ENCODE measurements at places on chromosomes 1 and 21.

GRCh38 chr21:29849735-29850176 is 90.0 kb downstream of the GRIK1 start:
- peak; percentile 36 for DNase-seq

- no peak for DNase-seq
These were observed 199.0 kb downstream of the LBR start for GRCh38 chr1:225228871-225229303.

- DNase-seq: no peak
These were observed 19.1 kb downstream of the DIP2A start for GRCh38 chr21:46477765-46478164.

DNA sequence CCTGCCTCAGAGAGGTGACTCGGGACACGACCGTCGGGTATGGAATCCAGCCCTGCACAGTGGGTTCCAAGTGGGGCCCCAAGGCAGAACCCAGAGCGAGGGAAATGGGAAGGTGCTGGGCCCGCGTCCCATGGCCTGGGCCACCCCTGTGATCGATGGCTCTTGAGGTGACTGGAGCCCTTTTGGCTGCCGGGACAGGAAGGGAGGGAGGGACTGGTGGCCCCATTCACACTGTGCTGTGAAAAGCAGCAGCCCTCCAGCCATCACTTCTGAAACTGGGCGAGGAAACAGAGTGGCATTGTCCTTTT is 110.4 kb upstream of the IFFO2 start:
- DNase-seq: no peak

DNA sequence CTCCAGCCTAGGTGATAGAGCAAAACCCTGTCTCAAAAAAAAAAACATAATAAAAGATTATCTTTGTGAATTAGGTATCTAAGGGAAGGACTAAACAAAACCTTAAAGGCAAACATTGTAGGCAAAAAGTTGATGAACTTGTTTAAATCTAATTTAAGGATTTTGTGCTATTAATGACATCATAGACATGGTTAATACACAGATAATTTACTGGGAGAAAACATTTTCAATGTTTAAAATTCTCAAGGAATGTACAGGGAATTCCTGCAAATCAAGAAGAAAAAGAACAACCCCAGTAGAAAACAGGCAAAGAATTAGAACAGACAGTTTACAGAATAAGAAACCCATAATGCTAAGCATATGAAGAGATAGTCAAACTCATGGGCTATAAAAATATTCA is 47.6 kb downstream of the ST3GAL3 start:
- DNase-seq: no peak

DNA sequence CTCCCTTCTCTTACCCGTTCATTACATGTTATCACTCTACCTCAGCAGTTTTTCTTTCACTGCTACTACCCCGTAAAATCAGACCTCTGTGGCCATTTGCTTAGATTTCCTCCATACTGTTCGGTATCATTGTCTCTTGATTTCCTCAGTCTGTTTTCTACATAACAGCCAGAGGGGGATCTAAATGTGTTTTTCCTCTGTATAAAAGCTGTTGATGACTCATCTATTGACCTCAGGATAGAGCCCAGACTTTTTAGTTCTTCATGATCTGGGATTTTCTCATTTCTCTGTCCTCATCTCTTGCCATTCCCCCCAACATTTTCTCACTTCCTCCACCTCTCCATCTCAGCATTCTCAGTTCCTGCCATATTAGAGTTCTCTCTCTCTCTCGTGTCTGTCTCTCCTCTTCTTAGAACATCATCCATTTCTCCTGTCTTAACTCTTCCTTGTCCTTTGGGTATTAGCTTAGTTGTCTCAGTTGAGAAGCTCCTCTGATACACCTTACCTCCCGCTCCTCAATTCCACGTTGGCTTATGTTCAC is 10.5 kb downstream of the OTUD3 start:
- no peak for DNase-seq

DNA sequence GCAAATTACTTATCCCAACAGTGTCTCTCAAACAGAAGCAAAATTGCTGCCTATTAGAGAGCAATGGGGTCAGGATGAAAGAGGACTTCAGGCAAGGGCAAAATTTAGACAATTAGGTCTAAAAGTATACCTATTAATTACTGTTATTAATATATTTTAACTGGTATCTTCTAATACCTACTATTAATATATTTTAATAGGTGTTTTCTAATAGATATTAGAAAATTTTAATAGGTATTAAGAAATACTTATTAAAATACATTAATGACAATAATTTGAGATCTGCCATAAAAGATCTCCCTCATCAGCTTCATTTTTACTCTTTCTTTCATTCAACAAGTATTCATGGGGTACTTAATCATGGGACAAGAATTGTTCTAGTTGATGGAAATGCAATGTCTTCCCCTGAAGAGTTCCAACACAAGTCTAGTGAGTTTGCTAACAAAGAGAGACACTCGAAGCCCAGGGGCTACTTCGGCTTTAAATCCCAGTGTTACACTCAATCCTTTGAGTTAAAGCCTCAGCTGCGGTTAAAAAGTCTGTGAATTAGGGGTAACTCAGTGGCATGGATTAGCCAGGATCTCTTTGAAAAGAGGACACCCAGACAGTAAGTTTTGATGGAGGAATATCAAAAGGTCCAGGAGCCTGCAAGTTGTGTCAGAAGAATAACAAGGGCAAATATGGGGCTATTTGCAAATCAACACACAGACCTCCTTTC is 44.1 kb downstream of the STYXL2 start:
- no peak for DNase-seq

- DNase-seq: peak; percentile 67
These were observed 2.1 kb downstream of the SIPA1L2 start for GRCh38 chr1:232627645-232628334.

GRCh38 chr21:36845790-36846189 is 120.7 kb downstream of the HLCS start:
- no peak for DNase-seq

DNA sequence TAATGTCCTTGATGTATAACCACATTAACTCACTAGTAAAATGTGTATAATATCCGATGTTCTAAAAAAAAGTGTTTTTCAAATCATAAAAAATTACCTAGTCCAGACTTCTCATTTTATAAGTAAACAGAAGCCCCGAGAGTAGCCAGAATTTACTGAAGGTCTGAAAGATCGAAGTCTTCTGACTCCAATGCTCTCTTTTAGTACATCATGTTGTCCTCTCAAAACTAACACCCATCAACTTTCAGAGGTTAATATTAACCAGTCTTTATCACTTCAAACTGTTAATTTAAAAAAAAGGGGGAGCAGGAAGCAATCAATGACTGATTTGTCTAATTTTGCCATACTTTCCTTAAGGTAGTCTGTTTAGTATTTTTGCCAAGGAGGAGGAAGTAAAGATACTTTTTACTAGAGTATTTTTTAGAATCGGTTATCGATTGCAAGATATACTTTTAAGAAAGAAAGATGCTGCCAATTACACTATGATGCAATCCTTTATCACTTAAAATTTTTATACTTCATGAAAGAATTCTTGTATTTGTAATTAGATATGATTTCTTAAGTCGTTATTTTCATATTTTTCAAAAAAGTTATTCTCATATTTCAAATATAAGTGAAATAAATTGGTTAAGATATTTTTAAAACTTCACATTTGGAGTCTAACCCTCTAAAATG is 25.5 kb downstream of the CCDC18 start:
- no peak for DNase-seq

- DNase-seq: no peak
These were observed 44.6 kb downstream of the CD247 start for GRCh38 chr1:167473761-167474160.

- no peak for DNase-seq
These were observed 17.6 kb upstream of the AJAP1 start for GRCh38 chr1:4636644-4637380.

DNA sequence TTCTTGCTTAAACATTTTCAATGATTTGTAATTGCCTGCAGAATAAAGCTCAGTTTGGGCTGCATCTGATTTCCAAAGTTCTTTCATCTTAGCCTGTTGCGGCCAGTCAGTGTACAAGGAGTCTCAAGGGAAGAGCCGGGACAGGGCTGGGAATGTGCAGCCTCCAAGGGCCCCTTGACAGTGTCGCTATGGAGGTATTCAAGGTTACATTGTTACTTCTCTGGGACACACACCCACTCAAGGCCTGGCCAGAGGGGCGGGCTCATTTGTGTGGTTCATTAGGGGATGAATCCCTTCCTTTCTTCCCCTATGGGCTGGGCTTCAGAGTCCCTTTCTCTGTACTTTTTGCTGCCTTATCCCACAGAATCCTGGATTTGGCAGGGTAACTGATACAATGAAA is 107.6 kb upstream of the CSF3R start:
- DNase-seq: no peak

DNA sequence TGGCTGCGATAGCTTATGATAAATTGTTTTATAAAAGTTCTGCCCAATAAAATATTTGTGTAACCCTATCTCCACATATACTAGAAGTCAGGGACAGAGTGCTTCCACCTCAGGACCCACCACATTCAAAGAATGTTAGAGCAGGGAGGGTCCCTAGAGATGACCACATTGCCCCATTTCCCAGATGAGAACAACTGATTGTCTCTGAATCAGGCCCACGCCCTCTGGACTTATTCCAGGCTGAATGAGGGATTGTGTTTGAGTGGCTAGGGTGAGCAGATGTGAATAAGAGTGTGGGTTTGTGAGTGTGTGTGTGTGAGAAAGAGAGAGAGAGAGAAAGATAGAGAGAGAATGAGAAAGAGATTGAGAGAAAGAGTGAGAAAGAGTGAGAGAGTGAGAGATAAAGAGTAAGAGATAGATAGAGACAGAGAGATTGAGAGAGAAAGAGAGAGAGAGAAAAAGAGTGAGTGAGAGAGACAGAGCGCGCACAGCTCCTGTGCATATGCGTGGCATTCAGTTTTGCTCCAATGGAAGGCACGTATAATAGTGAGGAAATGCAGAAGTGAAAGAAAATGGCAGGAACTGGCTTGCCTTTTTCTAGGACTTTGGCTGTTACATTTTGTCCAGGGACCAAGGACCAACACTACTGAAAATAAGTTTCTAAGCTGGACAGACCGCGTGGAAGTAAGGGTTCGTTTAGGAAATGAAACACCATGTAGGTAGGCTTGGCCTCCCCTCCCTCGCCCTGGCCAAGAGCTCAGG is 94.1 kb downstream of the ABCA4 start:
- DNase-seq: no peak

DNA sequence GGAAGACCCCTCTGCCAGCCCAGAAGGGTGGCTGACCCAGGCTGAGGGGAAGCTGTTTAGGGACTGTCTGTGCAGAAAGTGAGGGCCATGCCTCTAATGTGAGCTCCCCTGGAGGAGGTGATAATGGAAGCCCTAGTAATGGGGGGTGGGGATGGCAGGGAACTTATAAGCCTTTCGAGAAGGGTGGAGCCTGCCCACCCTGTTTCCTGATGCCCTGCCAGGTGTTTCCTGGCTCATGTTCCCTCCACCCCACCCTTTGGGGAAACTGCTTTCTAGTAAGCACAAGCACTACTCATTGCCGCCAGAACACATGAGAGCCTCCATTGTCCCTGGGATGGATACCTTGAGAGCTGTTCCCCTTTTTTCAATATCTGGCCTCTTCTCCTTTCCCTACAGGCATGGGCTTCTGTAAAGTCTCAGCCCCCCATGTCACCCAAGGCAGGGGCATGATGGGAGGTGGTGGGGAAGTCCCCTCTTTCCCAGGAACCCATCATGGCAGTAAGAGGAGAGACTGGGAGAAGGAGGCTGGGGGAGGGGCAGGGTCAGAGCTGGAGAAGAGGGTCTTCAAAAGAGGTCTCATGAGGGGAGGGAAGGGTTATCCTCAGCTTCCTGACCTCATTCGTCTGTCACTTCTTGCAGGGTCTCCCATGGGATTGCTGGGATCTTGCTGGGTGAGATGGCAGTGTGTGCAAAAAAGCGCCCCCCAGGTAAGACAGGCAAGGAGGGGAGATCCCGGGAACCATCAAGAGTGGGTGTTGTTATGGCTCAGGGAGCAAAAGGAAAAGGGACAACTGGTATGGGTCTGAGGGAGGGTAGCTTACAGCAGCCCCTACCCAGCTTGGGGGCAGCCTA is 2.4 kb downstream of the ATP8B2 start:
- no peak for DNase-seq

DNA sequence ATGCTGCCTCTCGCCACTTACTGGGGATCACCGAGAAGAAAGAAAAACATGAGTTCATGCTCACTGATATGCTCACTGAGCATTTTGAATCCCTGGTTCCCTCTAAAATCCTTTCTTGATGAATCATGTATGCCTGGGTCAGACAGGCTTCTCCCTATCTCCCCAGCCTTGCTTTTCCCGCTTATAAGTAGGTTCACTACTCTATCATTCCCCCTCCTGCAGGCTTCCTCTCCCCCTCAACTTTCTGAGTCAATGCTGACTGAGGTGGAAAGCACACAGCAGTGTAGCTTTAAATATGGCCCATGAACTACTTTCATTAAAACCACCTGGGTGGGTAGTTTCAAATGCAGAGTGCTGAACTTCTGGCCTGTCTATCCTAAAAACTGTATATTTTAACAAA is 41.7 kb downstream of the FMO4 start:
- no peak for DNase-seq

GRCh38 chr1:112923959-112924349 is 32.0 kb downstream of the SLC16A1 start:
- no peak for DNase-seq

DNA sequence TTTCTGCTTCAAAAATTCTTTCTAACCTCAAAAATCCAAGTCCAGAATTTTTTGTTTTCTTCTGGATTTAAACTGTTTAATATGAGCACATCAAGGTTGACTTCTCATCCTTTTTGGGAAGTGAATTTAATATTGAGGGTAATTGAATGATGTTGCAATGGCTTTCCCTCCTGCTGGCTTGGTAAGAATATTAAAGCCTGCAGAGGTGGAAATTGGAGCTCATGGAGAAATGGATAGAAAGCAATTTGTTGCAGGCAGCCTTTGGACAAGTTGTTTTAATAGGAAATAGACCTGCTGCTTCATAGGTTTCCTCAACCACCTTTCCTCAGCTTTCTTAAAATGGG is 124.7 kb downstream of the SYT2 start:
- no peak for DNase-seq

DNA sequence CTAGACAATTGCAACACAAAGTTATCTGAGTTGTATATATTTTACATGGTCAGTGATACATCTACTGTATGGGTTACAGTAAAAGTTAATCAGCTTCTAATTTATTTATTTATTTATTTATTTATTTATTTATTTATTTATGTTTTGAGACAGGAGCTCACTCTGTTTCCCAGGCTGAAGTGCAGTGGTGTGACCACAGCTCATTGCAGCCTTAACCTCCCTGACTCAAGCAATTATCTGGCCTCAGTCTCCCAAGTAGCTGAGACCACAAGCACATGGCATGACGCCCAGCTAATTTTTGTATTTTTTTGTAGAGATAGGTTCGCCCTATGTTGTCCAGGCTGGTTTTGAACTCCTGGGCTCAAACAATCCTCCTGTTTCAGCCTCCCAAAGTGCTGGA is 241.6 kb downstream of the PTPRC start:
- DNase-seq: no peak

- DNase-seq: no peak
These were observed 47.1 kb upstream of the ETS2 start for GRCh38 chr21:38758501-38759214.

DNA sequence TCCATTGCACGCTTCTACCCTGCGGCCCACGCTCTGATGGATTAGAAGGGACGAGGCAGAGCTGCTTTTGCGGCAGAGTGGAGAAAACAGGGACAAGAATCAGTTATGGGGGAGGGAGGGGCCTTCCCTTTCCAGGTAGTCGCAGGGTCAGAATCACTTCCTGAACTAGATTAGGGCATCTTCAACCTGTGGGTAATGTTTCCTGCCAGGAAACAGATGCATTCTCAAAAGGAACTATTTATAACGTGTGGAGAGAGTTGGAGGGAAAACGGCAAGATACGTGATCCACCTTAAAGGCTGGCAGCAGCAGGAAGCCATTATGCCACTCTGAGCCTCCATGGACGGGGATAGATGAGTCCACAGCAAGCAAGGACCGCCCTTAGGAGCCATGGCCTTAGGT is 59.9 kb upstream of the CNTN2 start:
- no peak for DNase-seq

- peak; percentile 34 for DNase-seq
These were observed 237.1 kb downstream of the VAV3 start for GRCh38 chr1:107727866-107728265.

Data from NCI-H446 treated with DMSO at 0.1 percent for 48 hours (cell line).